ENCODE measurements at places on chromosomes 1 and 21.

DNA sequence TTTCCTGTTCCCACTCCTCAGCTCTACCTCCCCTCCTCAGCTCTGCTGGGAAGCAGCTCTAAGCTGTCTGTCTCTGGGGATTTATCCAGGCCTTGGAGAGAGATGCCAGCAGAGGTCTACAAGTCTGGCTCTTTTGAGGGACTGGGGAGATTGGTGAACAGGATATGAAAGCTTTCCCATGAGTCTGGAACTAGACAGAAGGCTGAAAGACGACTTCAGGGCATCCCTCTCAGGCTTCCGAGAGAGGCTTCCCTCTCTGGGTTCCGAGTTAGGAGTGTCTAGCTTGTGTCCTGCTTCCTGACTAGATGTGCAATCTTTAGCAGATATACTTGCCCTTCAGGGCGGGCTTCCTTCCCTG, 733 bp downstream of the TMEM35B start:
- no peak for DNase-seq

GRCh38 chr1:233459968-233460367, 132.4 kb downstream of the MAP3K21 start:
- DNase-seq = no peak

GRCh38 chr1:155078469-155079209, at the start of gene EFNA3:
Gene EFNA3, plus strand, starts transcription at chr1:155078837. Its CDS starts 105 bp downstream, at chr1:155078942.
- peak; percentile 63 for DNase-seq

- no peak for DNase-seq
These were observed 138.2 kb downstream of the COL24A1 start for GRCh38 chr1:86018283-86018923.

GRCh38 chr1:42971841-42972291, 13.2 kb upstream of the SLC2A1 start:
- no peak for DNase-seq

GRCh38 chr1:151485685-151486255, 25.4 kb upstream of the CGN start:
- no peak for DNase-seq

DNA sequence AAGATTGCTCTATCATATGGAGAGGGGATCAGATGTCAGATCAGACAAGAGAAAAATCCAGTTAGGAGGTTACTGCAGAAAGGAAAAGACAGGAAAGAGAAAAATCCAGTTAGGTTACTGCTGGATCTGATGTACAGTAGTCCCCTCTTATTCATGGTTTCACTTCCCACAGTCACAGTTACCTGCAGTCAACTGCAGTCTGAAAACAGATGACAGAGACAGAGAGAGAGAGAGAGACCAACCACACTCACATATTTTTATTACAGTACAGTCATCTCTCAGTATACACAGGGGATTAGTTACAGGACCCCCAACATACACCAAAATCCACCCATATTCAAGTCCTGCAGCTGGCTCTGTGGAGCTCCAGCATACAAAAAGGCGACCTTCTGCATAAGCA, 29.3 kb downstream of the NUP133 start:
- DNase-seq = no peak

- no peak for DNase-seq
These were observed 68.9 kb upstream of the PARP1 start for GRCh38 chr1:226476648-226477319.

GRCh38 chr1:216325946-216326345, 97.3 kb downstream of the USH2A start:
- no peak for DNase-seq

- DNase-seq = no peak
These were observed 4.4 kb upstream of the KCNC4 start for GRCh38 chr1:110205591-110206155.

- peak; percentile 27 for DNase-seq
These were observed 44.0 kb upstream of the FMO2 start for GRCh38 chr1:171140956-171141687.

DNA sequence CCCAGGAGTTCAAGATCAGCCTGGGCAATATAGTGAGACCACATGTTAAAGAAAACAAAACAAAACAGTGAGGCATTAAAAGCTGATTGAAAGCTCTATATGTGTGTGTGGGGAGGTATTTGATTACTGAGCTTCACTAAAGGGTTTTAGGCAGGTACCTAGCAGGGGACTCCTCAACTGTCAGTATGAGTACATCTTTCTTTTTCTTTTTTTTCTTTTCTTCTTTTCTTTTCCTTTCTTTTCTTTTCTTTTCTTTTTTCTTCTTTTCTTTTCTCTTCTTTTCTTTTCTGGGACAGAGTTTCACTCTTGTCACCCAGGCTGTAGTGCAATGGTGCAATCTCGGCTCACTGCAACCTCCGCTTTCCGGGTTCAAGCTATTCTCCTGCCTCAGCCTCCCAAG, 8.5 kb upstream of the MYCL start:
- no peak for DNase-seq

- no peak for DNase-seq
These were observed 90.7 kb upstream of the GFI1 start for GRCh38 chr1:92577261-92577895.

DNA sequence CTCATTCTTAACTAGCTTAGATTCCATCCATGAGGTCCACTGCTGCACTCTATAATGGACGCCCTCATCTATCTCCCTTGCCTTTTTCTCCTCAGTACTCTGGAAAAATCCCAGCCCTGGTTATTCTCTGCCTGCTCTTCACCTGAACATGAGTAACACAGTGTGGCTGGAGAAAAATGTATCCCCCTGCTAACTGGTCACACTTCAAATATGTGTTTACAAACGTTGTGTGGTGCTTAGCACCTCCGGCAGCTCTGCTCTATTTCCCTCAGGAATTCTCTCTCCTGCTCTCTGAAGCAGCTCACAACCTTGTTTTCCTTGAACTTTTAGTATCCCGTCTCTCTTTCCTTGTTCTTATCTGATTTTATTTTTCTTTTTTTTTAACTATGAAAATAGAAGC, 4.1 kb downstream of the SCCPDH start:
- DNase-seq = no peak

DNA sequence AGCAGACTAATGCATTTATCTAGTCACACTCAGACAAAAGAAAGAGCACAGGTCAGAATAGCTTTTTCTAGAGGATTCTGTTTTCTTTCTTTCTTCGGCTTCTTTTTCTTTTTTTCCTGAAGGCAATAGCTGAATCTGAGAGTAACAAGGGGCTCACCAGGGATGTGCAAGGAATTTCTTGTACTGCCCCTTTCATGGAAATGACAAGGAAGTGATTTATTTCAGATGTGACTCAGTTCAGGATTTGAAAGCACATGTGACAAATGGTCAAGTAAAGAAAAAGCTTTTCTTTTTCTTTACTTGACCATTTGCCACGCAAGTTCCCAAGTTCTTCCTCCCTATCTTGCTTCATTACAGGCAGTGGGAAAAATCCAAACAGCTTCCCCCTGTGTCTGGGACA, 202.0 kb downstream of the GABPA start:
- no peak for DNase-seq

GRCh38 chr1:47362828-47363227, 29.2 kb downstream of the CMPK1 start:
- no peak for DNase-seq

GRCh38 chr21:45539796-45540600, 2.2 kb downstream of the SLC19A1 start:
- no peak for DNase-seq

DNA sequence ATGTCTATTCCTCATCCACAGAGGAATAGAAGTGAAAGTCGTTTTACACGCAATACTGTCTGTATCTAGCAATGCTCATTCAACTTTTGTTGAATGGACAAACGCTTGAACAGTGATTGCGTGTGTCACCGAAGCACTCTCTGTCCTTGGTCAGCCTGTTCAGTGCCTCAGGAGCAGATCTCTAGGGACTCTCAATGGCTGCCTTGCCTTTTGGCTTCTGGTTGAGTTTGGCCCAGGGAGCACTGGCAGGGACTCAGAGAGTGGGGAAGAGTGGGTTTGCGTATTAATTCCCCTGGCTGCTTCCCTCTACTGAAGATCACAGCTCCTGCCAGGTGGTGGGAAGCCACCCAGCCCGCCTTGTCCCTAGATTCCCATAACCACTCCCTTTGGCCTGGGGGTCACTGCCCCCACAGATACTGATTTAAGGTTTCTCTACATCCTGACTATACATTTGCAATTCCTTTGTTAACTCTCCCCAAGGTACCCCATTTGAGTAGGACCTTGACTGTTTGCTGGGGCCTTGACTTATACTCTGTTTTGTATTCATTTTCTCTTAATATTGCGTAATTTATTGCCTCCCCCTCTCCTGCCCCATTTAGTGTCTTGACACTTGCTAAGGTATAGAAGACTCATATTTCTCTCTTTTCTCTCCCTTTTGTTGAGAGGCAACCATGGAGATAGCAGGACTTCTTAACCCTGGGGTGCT, 61.7 kb upstream of the USP24 start:
- no peak for DNase-seq

- no peak for DNase-seq
These were observed 37.1 kb downstream of the PLA2G4A start for GRCh38 chr1:186865857-186866256.

- DNase-seq = no peak
These were observed 51.2 kb upstream of the LRP8 start for GRCh38 chr1:53378932-53379661.

DNA sequence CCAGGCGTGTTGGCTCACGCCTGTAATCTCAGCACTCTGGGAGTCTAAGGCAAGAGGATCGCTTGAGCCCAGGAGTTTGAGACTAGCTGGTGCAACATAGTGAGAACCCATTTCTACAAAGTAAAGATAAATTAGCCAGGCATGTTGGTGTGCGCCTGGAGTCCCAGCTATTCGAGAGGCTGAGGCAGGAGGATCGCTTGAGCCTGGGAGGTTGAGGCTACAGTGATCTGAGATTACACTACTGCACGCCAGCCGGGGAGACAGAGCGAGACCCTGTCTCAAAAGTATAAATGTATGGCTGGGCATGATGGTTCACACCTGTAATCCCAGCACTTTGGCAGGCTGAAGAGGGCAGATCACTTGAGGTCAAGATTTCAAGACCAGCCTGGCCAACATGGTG, 51.5 kb upstream of the LBR start:
- no peak for DNase-seq

- no peak for DNase-seq
These were observed 67.0 kb downstream of the XCL2 start for GRCh38 chr1:168476588-168477385.

DNA sequence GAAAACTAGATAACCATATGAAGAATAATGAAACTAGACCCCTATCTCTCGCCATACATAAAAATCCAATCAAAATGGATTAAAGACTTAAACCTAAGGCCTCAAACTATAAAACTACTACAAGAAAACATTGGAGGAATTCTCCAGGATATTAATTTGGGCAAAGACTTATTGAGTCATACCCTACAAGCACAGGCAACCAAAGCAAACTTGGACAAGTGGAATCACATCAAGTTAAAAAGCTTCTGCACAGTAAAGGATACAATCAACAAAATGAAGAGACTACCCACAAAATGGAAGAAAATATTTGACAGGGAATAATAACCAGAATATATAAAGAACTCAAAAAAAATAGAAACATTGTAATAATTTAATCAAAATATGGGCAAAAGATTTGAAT, 505.4 kb downstream of the KCNT2 start:
- no peak for DNase-seq

GRCh38 chr21:31476263-31477022, 132.4 kb upstream of the TIAM1 start:
- no peak for DNase-seq

- DNase-seq = no peak
These were observed 17.1 kb upstream of the XPR1 start for GRCh38 chr1:180614730-180615129.

DNA sequence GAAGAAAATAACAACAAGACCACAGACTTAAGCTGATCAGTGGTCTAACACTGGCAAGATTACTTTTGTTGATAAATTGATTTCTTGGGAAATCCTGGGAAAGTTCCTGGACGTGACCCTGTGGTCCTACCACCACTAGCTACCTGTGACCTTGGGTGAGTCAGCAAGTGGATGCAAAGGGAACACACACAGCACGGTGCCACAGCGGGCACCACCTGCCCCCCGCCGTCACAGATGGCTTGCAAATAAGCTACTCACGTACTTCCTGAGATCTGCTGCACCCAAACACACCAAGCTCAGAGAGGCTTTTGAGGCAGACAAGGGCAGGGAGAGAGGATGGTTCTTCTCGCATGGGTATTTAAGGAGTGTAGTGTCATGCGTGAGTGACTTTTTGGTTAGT, 12.7 kb downstream of the CFAP298 start:
- no peak for DNase-seq

GRCh38 chr1:41890825-41891198, 27.9 kb downstream of the HIVEP3 start:
- DNase-seq = no peak

- DNase-seq = no peak
These were observed 43.4 kb upstream of the KAZN start for GRCh38 chr1:14555091-14555490.

GRCh38 chr1:147527941-147528936, 13.1 kb upstream of the BCL9 start:
- DNase-seq = no peak

GRCh38 chr1:5765997-5766913, 226.0 kb downstream of the NPHP4 start:
- no peak for DNase-seq

GRCh38 chr1:84504580-84505492, 1.4 kb upstream of the SPATA1 start:
- DNase-seq = no peak

DNA sequence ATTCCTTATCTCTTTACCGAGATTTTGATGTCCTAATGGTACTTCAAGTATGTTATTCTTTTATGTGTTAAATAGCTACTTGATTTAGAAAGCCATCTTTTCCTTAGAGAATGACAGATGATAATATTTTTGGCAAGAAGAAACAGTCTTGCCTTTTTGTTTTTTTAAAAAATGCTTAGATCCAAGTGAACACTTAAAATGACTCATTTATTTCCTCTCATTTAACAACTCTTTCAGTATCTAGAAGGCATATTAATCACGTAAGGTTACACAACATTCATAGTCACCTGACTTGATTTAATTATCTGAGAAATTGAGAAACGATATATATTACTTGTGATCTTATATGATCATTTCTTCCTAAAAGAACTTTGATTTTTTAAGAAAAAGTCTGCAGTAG, 52.4 kb downstream of the SUCO start:
- no peak for DNase-seq

- no peak for DNase-seq
These were observed 85.2 kb downstream of the TRIM11 start for GRCh38 chr1:228321435-228321834.

DNA sequence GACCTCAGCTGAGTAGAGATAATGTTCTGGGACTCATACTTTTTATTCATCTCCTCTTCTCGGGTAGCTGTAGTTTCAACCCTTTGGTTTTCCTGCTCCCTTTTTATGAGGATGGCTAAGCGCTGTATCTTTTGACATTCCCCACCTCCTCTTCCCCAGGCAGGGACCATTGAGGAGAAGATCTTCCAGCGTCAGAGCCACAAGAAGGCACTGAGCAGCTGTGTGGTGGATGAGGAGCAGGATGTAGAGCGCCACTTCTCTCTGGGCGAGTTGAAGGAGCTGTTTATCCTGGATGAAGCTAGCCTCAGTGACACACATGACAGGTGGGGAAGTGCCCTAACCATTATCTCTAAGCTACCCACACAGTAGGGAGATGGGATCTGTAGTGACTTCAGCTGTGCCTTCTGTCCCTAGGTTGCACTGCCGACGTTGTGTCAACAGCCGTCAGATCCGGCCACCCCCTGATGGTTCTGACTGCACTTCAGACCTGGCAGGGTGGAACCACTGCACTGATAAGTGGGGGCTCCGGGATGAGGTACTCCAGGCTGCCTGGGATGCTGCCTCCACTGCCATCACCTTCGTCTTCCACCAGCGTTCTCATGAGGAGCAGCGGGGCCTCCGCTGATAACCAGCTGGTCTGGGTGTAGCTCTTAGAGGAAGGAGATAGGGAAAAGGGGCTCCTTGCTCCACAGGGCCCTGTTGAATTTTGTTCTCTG, 25.6 kb downstream of the LRRC41 start:
- no peak for DNase-seq

GRCh38 chr1:89843273-89844130, 22.7 kb downstream of the LRRC8D start:
- DNase-seq = peak; percentile 59
